ENCODE measurements at places on chromosomes 16 and 17.

DNA sequence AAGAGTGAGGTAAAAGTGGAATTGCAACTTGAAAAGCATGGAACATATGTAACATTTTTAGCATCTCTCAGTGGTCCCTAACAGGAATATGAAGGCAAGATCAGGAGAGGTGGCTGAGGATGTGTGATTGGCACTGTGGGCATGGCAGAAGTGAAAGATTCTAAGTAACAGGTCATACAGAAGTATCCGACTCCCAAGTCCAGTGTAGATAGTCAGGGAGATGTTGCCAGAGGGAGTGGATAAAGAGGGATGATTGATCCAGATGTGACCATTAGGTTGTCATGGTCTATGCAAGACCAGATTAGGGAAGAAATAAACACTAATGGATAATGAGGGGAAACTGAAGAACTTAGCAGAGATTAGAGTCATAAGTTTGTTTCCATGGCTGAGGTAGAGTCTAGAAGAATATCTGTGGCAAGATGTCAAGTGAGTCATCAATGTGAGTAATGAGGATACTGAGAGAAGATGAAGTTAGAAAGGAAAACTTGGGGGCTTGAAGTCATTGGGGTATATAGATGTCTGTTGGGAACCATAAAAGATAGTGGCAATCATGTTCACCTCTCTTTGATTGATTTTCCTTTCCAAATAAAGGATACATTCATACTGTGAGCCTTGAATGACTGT is 23.9 kb upstream of the CAPNS2 start:
- no peak for DNase-seq

DNA sequence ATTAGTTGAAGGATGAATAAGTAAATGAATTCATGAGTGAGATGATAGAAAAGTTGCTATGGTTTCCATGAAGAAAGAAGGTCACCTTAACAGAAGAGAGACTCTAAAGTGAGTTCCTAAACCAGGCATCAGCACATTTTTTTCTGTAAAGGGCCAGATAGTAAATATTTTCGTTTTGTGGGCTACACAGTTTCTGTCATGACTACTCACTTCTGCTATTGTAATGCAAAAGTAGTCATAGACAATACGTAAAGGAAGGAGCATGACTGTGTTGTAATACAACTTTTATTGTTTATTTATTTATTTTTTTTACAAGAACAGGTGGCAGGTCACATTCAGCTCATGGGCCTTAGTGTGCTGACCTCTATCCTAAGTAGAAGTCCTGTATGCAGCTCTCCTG is 426.1 kb upstream of the DYNLRB2 start:
- no peak for DNase-seq

DNA sequence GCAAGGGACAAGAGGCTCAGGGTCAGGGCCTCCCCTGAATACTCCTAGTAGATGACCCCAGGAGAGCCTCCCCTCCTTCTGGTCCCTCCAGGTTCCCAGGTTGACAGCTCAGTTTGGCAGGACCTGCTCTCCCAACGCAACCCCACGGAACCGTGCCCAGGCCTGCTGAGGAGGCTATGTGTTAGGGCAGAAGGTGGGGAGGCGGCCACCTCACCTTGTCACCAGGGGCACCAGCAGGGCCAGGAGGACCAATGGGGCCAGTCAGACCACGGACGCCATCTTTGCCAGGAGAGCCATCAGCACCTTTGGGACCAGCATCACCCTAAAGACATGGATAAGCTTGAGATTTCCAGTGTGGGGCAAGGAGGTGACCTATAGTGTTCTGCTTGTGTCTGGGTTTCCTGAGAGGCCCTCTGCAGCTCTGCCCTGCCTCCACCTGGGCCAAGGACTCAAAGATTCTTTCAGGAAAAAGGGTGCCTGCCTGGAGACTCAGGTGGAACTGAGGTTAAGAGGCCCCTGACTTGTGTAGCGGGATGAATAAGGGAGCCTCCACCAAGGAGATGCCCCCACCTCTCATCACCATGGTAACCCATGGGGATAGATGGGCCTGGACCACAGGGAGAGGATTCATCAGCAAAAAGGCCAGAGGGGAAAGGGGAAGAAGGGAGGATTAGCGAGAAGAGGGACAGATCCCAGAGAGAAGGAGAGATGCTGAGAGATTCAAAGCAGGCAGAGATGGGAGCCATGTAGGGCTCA is 10.7 kb downstream of the COL1A1 start:
- DNase-seq = no peak

DNA sequence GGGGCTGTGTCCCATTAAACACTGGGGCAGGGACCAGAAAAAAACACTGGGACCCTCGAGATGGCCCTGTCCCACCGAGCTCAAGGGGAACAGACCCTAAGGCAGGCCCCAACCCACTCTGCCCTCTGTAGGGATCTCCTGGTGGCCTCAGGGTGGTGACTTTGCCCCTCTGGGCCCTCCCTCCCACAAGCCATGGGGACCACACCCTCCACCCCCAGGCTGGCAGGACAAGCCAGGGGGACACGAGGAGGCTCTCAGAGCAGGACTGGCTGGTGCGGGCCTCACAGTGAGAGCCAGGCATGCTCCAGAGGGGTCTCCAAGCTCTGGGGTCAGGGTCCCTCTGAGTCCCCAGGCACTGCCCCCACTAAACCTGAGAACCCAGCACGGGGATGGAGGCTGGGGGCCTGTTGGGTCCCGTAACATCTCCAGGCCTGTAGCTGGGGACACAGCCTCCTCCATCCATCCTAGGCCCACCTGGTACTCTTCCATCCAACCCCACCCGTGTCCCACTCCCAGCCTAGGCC is 14.5 kb upstream of the SRRM2 start:
- DNase-seq = no peak

GRCh38 chr16:84942786-84943185 is 68.5 kb downstream of the ZDHHC7 start:
- no peak for DNase-seq

GRCh38 chr17:9022573-9023391 is 1.5 kb downstream of the NTN1 start:
- DNase-seq = no peak

DNA sequence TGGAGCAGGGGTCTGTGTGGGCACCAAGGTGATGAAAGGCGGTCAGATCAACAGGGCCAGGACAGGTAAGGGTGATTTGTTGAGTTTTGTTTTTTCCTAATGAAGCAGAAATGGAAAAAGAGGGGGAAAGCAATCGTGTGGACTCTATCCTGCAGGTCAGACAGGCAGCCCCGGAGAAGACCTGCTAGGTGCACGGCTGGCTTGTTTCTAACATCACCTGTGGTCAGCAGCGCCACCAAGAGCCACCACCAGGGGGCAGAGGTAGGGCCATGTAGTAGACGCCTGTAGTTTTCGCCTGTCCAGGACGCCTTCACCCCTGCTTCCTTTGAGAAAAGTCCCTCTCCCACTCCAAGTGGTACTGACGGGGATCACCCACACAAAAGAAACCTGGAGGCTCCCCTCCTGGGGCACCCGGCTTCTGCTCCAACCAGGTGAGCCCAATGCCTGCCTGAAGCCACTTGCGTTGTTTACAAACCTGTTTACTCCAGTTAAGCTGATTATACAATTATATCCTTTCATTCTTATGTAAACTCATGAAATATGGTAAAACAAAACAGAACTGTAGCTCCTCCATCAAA is 54.2 kb upstream of the SEC14L1 start:
- DNase-seq = no peak

GRCh38 chr16:81908466-81909262 is 102.6 kb downstream of the SDR42E1 start:
- no peak for DNase-seq

GRCh38 chr17:77083531-77083930 is 57.2 kb upstream of the SEC14L1 start:
- DNase-seq = no peak

GRCh38 chr16:2154533-2155090 is 970 bp upstream of the TRAF7 start:
- no peak for DNase-seq

GRCh38 chr17:73768691-73769090 is 124.4 kb upstream of the SDK2 start:
- DNase-seq = no peak

DNA sequence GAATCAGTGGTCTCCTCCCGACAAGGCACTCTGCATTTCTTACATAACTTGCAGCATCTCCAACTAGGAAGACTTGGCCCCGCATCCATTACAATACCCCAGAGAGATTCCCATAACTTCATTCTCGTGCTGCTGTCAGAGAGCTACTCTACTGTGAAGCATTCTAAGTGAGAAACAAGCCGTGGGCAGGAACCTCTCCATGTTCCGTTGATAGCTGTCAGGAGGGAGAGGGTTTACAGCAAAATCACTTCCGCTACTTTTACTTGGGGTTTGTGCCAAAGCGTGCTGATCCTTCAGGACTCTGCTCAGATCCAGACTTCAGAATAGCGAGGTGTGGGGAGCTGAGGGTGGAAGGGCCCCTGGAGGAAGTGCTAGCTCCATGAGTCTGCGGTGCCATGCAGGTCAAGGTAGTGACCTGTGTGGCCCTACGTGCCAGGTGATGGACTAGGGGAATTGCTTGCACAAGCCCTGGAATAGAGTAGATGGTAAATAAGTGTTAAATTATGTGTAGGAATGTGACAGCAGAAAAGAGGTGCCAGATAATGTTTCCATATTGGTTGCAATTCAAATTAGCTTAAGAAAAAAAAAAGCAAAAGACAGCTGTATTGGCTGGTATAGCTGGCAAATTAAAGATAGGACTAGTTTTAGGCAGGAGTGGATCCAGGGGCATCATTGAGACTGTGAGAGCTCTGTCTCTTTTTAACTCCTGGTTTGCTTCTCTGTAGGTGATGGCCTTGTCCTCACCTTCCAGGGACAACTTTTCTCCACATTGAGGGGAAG is 358.5 kb upstream of the ERCC4 start:
- no peak for DNase-seq

DNA sequence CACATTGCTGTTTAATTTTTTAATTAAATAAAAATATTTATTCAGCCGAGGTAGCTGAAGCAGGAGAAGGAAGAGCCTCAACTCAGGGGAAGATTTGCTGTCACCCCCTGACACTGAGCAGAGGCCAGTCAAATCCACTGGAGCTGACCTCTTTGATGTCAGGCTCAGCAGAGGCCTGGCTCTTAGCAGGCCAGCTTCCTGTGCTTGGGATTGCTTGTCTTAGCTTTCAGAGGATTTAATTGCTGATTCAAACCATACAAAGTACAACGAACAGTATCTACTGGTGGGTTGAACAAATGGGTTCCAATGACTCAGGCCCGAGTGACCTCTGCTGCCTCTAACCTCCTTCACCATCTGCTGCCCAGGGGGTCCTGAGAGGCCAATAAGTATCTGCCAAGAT is 417.0 kb upstream of the HSBP1 start:
- no peak for DNase-seq

DNA sequence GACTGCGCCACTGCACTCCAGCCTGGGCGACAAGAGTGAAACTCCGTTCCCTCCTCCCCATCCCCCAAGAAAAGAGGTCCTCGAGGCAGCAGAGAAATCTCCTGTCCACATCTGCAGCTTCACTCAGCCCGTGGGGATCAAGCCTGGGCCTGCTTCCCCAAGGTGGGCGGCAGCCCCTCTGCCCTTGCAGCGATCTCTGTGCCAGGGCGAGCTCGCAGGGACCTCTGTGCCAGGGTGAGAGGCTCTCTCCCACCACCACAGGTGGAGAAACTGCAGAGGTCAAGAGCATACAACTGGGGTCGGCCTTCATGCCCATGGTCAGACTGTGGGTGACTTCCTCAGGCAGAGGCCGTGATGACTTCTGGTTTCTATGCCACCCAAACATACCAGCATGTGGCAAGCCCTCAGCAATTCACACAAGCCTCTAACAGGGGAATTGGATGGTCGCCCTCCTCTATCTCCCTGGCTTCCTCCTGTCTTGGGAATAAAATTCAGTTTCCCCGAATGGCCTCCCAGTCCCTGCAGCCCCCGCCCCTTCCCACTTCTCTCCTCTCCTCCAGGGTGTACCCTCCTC is 5.5 kb downstream of the SLC43A2 start:
- no peak for DNase-seq

DNA sequence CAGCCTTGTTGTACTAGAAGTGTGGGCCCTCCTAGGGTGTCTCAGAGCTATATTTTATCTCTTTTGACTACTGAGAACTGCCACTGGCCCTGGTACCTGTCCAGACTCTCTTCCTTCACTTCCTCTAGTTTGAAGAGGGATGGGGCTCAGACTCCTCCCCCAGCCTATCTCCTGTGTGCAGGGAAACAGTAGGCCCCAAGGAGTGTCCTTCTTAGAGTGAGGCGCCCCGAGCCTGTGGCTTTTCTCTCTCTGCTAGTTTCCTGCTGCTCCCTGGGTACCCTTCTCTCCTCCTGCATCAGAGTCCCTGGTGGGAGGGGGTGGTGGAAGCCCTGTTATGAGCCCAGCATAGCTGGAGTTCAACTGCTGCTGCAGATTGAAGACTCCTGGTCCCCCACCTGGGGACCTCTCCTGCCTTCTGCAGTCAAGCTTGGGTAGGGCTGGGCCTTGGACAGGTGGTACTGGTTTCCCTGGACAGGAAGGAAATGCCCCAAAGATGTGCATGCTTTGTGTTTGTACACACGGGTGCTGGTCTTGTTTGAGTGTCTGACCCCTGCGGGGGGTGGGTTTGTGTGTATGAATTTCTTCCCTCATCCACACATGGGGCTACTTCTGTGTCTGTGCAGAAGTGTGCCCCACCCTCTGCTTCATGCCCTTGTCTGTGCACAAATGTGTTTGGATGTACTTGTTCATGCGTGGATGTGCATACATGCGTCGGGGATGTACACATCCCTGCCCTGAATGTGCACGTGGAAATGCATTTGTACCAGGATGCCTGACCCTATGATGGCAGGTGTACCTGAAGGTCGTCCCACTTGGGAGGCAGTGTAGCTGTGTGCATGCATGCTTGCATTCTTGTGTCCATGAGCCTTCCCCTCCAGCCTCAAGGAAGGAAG is 6.9 kb downstream of the RARA start:
- DNase-seq = no peak

GRCh38 chr17:67769231-67769630 is 51.5 kb downstream of the NOL11 start:
- no peak for DNase-seq

- DNase-seq = no peak
Observed at GRCh38 chr17:2571523-2572303, 21.7 kb upstream of the PAFAH1B1 start.

DNA sequence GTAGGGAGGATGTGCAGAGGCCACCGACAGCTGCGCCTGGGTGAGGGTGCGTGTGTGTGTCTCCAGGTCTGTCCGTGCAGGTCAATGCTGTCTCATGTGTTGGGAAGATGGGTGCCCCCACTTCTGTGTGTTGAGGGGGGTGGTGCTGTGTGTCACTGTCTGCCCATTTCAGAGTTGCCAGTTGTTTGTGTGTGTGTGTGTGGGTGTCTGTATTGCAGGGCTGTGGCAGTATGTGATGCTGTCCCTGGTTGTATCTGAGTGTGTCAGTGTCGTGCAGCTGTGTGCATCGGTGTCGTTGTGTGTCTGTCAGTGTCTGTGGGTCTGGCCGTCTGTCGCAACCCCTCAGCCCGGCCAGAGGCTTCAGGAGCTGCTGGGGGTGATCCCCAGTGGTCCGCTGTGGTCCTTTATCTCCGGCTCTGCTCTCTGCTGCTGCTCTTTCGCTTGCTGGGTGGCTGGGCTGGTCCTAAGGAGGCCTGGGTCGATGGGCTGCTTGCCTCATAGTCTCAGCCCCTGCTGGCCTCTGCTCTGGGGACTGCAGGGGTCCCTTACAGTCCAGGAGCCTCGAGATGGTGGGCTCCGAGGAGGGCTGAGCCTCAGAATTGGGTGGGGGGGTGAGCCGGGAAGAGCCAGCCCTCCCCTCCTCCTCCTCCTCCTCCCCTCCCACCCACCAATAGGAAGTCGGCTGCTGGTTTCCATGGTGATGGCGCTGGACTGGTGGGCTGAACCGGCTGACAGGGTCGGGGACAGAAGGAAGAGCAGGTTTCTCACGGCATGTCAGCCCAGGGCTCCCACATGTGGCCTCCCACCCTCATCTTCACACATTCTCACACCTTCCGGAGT is at the start of gene TSPOAP1:
Gene TSPOAP1, minus strand, starts transcription at position 601 of the 840 bp plus-strand sequence. CDS start 875 bp downstream, outside the sequence.
- no peak for DNase-seq
